Skin of body (tissue), 3 donors: ENCODE measurements at places on chromosomes 11 and 22. TPM values are rescaled to one million over a fixed set of nuclear protein-coding genes. Genes with fewer than 3 reads are reported as not detected.

- DNase-seq, result no peak
Measured at GRCh38 chr11:117084992-117085391, 13.2 kb downstream of the SIK3 start.

DNA sequence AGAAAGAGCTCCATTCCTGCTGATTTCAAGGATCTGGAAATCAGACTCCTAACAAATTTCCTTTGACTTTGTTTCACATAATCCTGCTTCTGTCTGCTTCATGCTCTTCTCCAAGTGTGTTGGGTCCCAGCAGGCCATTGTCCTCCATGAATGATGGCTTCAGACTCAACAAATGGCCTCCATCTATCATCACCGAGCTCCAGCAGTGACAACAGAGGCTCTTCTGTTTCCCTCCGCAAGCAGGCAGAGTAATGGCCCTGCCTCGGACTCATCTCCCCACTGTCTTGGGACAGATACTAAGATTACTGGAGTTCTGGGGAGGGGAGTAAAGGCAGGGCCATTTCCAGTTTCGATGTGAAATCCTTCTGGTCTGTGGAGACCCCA lies 127.3 kb downstream of the TENM4 start:
- no peak for DNase-seq

DNA sequence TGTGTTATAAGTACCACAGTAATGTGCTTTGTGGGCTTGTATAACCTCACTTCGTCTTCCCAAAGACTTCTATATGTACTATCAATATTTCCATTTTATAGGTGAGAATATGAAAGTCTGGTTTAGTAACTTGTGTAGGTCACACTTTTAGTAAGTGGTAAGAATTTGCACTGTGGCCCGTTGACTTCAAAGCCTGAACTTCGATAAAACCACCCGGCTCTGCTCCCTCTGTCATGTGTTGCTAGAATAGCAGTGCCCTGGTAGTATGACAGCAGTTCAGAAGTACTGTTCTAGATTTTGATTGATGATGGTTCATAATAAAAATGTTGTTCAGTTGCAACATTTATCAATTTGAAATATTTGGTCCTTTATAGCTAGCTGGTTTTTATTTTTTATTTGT lies 110.2 kb upstream of the SORL1-AS1 start:
- no peak for DNase-seq

GRCh38 chr11:118914178-118914918 lies 11.4 kb downstream of the BCL9L start:
- no peak for DNase-seq

GRCh38 chr11:13834463-13834862 lies 128.1 kb upstream of the SPON1 start:
- DNase-seq, result no peak

DNA sequence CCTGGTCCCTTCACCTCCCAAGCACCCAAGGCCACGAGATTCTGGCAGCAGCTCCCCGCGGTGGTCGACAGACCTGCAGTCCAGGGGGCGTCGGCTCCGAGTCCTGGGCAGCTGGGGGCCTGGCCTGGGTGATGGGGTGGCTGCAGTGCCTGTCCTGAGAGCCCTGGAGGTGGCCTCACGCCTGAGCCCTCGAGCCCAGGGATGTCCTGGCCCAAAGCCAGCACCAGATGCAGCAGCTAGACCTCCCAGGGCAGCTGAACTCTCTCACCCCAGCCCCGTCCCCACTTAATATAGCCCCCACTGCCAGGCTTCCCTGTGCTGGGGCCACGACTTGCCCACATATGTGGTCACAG lies 6.6 kb downstream of the LMNTD2 start:
- no peak for DNase-seq

DNA sequence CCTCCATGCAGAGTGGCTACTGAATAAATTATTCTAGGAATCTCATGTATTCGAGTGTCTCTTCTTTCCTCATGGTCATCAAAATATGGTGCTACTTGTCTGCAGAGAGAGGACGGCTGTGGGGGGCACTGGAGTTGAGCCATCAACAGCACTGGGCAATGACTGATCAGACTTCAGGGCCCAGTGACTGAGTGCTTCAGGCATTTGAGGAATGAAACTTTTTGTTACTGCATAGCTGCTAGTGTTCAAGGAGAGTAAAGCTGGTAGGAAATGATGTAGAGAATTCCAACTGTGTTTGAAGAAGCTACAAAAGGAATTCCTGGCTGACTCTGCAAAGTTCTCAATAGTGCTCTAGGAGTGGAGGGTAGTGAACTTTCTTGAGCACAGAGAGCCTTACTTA lies 277.7 kb downstream of the CADM1 start:
- no peak for DNase-seq

DNA sequence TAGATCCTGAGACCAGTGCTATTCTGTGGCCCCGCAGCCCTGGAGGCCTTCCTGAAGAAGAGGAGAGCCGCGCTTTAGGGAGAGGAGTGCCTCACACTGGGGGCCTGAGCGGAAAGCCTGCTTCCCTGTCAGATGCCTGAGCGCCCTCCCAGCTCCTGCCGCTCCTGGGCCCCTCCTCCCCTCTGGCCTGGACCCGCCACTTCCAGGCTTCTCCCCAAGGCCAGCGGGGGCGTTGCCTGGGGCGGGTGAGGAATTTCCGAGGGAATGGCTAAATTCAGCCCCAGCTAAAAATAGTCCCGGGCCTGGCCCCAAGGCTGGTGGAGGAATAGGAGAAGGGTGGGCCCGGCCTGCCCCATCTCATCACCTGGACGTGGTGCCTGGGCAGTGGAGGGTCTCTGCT lies 15.4 kb downstream of the ARHGEF17 start:
- peak; percentile 48 for DNase-seq

GRCh38 chr22:48896766-48897644 lies 930.7 kb downstream of the BRD1 start:
- no peak for DNase-seq

DNA sequence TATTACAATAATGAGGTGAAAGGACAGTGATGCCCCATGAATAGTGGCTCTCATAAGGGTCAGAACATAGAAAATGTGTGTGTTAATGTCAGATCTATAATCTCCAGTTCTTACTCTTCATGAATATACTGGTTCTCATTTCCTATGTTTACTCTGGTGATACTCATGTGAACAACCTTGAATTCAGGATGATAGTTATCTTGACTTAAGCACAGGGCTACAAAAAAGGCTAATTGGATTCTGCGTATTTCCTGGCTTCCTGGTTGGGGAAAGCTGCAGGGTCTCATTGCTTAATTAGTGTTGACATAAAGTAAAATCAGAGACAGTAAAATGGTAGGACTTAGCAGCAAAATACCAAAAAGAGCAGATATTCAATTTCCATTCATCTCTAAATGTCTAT lies 1316.8 kb upstream of the RAG2 start:
- no peak for DNase-seq

GRCh38 chr11:555780-556661 lies 4.5 kb downstream of the LMNTD2 start:
- no peak for DNase-seq

DNA sequence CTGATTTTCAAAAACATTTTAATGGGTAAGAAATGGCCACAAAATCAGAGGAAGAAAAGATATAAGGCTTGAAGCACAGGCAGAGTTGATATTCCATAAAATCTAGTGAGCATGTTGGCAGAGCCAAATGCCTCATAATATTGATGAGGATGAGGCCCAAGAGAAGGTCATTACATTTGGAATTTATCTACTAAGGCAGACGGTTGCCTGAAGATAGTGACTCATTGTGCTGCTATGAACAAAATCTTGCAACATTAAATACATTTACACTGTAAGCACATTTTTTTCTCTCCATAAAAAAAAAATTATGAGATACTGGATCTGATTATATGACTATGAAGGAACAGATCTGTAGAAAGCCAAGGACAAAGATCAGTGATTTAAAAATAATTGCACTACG lies 881.4 kb upstream of the CHORDC1 start:
- DNase-seq, result peak; percentile 39

DNA sequence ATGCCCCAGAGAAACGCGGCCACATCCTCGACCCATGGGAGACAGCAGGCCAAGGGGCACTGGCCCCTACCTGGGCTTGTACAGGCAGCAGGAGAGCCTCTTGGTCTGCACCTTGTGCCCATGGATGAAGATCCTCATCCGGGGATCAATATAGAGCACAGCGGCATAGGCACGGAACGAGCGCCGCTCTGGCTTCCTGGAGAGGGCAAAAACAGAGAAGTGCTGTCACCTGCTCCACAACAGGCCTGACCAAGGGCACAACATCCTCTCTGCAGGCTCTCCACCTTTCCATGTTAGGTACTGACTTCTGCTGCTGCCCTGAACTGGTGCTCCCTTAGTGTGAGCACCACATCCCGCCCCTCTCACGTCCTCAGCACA lies 27.2 kb downstream of the MORC2 start:
- DNase-seq, result no peak

DNA sequence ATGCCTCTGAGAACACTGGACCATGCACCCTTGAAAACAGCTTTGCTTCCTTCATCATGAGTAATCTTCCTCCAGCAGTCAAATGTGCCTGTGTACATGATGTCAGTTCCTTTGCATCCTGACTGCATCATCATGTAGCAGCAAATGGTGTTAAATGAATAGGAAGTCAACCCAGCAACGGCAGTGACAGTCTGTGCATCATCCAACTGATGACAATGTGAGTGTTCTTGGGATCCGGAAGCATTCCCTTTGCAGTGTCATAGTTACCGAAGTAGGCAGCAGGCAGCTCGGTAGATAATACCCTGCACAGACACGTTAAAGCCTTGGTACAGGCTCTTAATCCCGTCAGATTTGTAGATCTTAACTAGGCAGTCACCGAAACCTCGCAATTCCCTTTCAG lies 2.5 kb downstream of the WBP2NL start:
- DNase-seq, result no peak

DNA sequence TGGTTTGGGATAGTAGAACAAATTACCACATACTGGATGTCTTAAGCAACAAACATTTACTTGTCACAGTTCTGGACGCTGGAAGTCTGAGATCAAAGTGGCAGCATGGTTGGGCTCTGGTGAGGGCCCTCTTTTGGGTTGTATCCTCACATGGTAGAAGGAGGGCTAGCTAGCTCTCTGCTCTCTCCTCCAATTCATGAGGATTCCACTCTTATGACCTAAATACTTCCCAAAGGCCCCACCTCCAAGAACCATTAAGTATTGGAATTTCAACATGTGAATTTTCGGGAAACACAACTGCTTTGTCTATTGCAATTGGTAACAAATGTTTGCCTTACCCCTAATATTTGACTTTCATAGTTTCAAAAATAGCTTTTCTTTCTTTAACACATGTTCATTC lies 52.6 kb downstream of the MUC15 start:
- no peak for DNase-seq

DNA sequence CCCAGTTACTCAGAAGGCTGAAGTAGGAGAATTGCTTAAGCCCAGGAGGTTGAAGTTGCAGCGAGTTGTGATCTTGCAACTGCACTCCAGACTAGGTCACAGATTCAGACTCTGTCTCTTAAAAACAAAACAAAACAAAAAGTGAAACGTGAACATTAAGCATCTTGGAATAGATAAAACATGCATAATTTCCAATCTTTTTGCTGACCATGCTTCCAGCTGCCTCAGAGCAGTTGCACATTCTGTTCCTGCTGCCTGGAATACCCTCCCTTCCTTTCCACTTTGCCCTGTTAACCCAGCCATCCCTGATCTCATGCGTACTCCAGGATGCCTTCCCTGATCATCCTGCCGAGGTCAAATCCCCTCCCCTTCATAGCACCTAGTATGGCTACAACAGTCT lies 718 bp upstream of the CCDC88B start:
- DNase-seq, result no peak

OR10A2 gene
- not detected for total RNA-seq

MRGPRF gene
- total RNA-seq, result 13.0 TPM

RPS25 gene
- 818 TPM for total RNA-seq

APOA5 gene
- not detected for total RNA-seq

CYP2D6 gene
- 1.4 TPM for total RNA-seq

C11orf91 gene
- not detected for total RNA-seq

ROM1 gene
- total RNA-seq, result 1.5 TPM

KCNE3 gene
- total RNA-seq, result 3.9 TPM
